ENCODE measurements at places on chromosomes 16 and 17. TPM values are rescaled to one million over a fixed set of nuclear protein-coding genes. Genes with fewer than 3 reads are reported as not detected.
A peak's percentile ranks its signal among the peaks of the same experiment; 100 is the strongest.

- no peaks in the 10 kb centered on the region for H3K27me3 ChIP-seq
- H3K4me3 ChIP-seq: no peak overlapping the region
- peaks cover 21% of the 10 kb centered on the region for H3K36me3 ChIP-seq
Measured at GRCh38 chr16:57204675-57205074, 18.5 kb downstream of the RSPRY1 start.

DNA sequence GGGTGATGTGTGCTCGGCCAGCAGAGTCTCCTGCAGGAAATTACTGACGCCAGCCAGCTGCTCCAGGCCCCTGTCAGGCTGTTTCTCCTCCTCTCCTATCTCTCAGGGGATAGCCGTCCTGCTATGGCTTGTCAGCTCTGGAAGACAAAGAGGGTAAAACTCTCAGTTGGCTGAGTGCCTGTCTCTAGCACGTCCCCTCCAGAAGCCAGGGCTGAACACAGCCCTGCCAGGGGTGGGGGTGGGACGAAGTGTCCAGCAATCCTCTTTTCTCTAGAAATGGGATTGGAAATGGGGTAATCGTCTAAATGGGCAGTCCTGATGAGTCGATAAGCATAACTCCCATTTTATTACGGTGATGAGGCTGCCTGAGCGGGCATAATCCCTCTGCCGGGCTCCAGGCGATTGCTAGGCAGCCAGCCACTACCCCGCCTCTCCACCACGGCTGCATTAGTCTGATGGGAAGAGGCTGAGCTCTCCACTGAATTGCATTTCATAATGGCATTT is 89.1 kb upstream of the GNAO1 start:
- H3K27me3 ChIP-seq: 0 out of 2 replicates have a peak, but pooled peaks cover 4% of the 10 kb centered on the region
- no peak overlapping the region for H3K4me3 ChIP-seq
- H3K27ac ChIP-seq: no peak overlapping the region
- H3K4me1 ChIP-seq: no peaks in the 10 kb centered on the region

- no peak overlapping the region for H3K27ac ChIP-seq
- H3K36me3 ChIP-seq: no peaks in the 10 kb centered on the region
- H3K4me3 ChIP-seq: no peak overlapping the region
- 0 out of 2 replicates have a peak, but pooled peaks cover 3% of the 10 kb centered on the region for H3K27me3 ChIP-seq
- DNase-seq: peak; percentile 42
- no peaks in the 10 kb centered on the region for H3K4me1 ChIP-seq
Measured at GRCh38 chr16:72066747-72067146, 3.7 kb downstream of the HPR start.

GRCh38 chr16:10663146-10663545 is 31.6 kb downstream of the TEKT5 start:
- no peaks in the 10 kb centered on the region for H3K27me3 ChIP-seq
- H3K27ac ChIP-seq: no peak overlapping the region
- H3K36me3 ChIP-seq: no peaks in the 10 kb centered on the region
- no peak overlapping the region for H3K4me3 ChIP-seq

GRCh38 chr17:80921741-80922579 is 69.7 kb upstream of the CHMP6 start:
- no peaks in the 10 kb centered on the region for H3K4me1 ChIP-seq
- H3K27me3 ChIP-seq: no peaks in the 10 kb centered on the region
- H3K36me3 ChIP-seq: no peaks in the 10 kb centered on the region
- no peak for DNase-seq

DNA sequence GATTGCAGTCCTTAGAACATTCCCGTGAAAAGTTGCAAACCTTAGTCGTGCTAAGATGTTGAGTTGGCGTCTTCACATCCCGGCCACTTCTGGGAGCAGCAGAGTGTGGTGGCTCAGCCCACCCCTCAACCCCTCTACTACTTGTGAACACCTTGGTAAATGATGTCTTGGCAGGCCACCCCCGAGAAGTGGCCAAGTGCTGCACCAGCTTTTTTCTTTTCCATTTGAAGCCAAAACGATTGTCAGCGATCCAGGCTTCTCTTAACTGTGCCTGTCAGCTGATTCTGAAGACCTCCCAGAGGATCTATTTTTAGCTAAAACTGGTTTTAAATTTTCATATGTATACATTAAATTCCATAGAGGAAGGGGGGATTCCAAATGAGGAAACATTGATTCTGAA is 247.5 kb downstream of the CDH13 start:
- no peaks in the 10 kb centered on the region for H3K27me3 ChIP-seq
- no peak for DNase-seq
- no peaks in the 10 kb centered on the region for H3K36me3 ChIP-seq
- no peak overlapping the region for H3K4me3 ChIP-seq
- no peak overlapping the region for H3K27ac ChIP-seq

- H3K27ac ChIP-seq: no peak overlapping the region
- H3K4me1 ChIP-seq: no peaks in the 10 kb centered on the region
- no peaks in the 10 kb centered on the region for H3K27me3 ChIP-seq
- H3K36me3 ChIP-seq: no peaks in the 10 kb centered on the region
- DNase-seq: no peak
- no peak overlapping the region for H3K4me3 ChIP-seq
Measured at GRCh38 chr16:72042157-72042660, 12.1 kb upstream of the HP start.

GRCh38 chr16:379183-379960 is 2.4 kb downstream of the PGAP6 start:
- H3K36me3 ChIP-seq: no peaks in the 10 kb centered on the region
- no peaks in the 10 kb centered on the region for H3K27me3 ChIP-seq
- peaks cover 14% of the 10 kb centered on the region for H3K4me1 ChIP-seq
- no peak overlapping the region for H3K4me3 ChIP-seq
- no peak overlapping the region for H3K27ac ChIP-seq
- no peak for DNase-seq

DNA sequence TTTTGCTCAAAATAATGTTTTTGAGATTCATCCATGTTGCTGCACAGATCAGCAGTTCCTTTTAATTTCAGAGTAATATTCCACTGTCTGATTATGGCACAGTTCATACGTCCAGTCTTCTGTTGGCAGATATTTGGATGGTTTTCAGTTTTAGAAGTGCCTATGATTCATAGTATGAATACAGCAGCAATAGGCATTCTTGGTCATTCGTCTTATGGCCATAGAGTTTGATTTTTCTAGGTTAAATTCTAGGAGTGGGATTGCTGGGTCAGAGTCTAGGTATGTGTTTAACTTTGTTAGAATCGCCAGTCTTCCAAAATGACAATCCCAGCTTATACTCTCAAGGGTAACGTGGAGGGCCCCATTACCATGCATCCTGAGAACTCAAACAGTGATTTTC is 11.5 kb upstream of the IL34 start:
- H3K27me3 ChIP-seq: no peaks in the 10 kb centered on the region
- peaks cover 8% of the 10 kb centered on the region for H3K4me1 ChIP-seq
- H3K4me3 ChIP-seq: no peak overlapping the region

DNA sequence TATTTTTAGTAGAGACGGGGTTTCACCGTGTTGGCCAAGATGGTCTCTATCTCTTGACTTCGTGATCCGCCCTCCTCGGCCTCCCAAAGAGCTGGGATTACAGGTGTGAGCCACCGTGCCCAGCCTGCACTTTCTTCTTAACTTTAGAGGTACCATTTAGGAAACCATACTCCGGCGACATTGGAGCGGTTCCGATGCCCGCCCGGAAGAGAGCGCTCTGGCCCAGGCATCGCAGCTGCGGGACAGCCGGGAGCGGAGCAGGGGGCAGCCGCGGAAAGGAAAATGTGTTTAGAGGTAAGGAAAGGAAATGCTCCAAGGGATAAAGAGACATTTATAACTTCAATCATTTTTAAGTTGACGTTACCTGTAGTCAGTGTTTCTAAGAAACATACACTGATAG is 6.0 kb upstream of the HS3ST3B1 start:
- H3K4me3 ChIP-seq: no peak overlapping the region
- peaks cover 75% of the 10 kb centered on the region for H3K27me3 ChIP-seq
- H3K4me1 ChIP-seq: peaks cover 9% of the 10 kb centered on the region
- H3K27ac ChIP-seq: no peak overlapping the region

GRCh38 chr17:75774991-75775668 is 9.5 kb upstream of the UNK start:
- no peaks in the 10 kb centered on the region for H3K27me3 ChIP-seq
- no peak overlapping the region for H3K27ac ChIP-seq
- DNase-seq: peak; percentile 72
- H3K36me3 ChIP-seq: peaks cover 30% of the 10 kb centered on the region
- H3K4me3 ChIP-seq: no peak overlapping the region

- H3K4me1 ChIP-seq: no peaks in the 10 kb centered on the region
- H3K27ac ChIP-seq: no peak overlapping the region
- no peaks in the 10 kb centered on the region for H3K27me3 ChIP-seq
- no peak overlapping the region for H3K4me3 ChIP-seq
- no peak for DNase-seq
- H3K36me3 ChIP-seq: no peaks in the 10 kb centered on the region
Measured at GRCh38 chr17:7781429-7781828, 52.6 kb upstream of the KDM6B start.

- DNase-seq: no peak
- H3K27ac ChIP-seq: no peak overlapping the region
- H3K27me3 ChIP-seq: no peaks in the 10 kb centered on the region
- H3K4me1 ChIP-seq: no peaks in the 10 kb centered on the region
Measured at GRCh38 chr16:51407199-51407598, 256.1 kb upstream of the SALL1 start.

- no peaks in the 10 kb centered on the region for H3K27me3 ChIP-seq
- no peaks in the 10 kb centered on the region for H3K36me3 ChIP-seq
- no peaks in the 10 kb centered on the region for H3K4me1 ChIP-seq
- no peak overlapping the region for H3K27ac ChIP-seq
- no peak overlapping the region for H3K4me3 ChIP-seq
Measured at GRCh38 chr16:66370786-66371684, 4.5 kb downstream of the CDH5 start.

DNA sequence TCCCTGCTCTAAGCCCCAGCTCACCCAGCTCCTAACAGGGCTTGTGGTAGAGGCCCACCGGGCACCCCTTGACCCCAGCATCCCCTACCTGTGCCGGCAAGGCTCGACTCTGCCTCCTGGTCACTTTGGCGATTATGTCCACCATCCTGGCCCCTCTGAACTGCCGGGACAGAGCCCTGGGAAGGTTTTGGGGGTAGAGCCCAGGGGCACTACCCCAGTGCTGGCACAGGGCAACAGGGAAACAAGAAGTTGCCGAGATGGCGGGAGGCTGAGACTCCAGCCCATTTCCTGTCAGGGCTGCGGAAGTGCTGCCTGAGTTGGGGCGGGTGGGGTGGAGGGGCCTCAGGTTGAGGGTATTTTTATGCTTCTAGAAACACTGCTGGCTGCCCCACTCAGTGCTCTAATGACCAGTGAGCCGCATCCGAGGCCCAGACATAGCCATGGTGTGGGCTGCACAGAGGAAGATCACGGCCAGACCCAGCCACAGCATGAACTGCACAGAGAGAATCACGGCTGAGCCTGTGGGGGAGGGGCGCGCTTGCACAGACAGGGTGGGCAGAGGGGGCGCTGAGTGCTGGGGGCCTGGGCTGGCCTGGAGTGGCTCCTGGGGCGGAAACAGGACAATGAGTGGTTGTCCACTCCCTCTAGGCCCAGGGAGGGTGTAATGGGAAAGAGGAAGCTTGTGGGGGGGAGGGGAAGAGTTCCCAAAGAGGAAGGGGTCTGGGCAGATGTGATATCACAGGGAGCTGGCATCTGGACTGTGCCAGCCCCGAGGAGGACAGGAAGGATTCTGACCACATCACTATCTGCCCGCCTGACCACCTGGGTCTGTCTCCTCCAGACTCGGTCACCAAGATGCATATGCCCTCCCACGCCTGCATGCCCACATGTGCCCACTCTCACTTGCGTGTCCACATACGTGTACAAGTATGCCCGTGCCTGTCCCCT is 22.3 kb downstream of the ARHGAP27 start:
- no peaks in the 10 kb centered on the region for H3K4me1 ChIP-seq
- H3K27me3 ChIP-seq: no peaks in the 10 kb centered on the region
- H3K27ac ChIP-seq: no peak overlapping the region
- DNase-seq: no peak
- no peak overlapping the region for H3K4me3 ChIP-seq

GRCh38 chr16:27748868-27749546 is 199.1 kb downstream of the KATNIP start:
- no peak overlapping the region for H3K4me3 ChIP-seq
- peak; percentile 65 for DNase-seq
- no peak overlapping the region for H3K27ac ChIP-seq
- H3K27me3 ChIP-seq: no peaks in the 10 kb centered on the region
- no peaks in the 10 kb centered on the region for H3K36me3 ChIP-seq
- peaks cover 10% of the 10 kb centered on the region for H3K4me1 ChIP-seq

GRCh38 chr16:56460101-56460500 is 8.7 kb downstream of the OGFOD1 start:
- H3K27me3 ChIP-seq: no peaks in the 10 kb centered on the region
- no peak overlapping the region for H3K4me3 ChIP-seq
- H3K4me1 ChIP-seq: no peaks in the 10 kb centered on the region
- DNase-seq: no peak
- no peak overlapping the region for H3K27ac ChIP-seq

GRCh38 chr16:30065943-30066760 is 592 bp downstream of the ALDOA start:
- peak overlapping the region; percentile 99 for H3K4me3 ChIP-seq
- H3K4me1 ChIP-seq: peaks cover 30% of the 10 kb centered on the region

DNA sequence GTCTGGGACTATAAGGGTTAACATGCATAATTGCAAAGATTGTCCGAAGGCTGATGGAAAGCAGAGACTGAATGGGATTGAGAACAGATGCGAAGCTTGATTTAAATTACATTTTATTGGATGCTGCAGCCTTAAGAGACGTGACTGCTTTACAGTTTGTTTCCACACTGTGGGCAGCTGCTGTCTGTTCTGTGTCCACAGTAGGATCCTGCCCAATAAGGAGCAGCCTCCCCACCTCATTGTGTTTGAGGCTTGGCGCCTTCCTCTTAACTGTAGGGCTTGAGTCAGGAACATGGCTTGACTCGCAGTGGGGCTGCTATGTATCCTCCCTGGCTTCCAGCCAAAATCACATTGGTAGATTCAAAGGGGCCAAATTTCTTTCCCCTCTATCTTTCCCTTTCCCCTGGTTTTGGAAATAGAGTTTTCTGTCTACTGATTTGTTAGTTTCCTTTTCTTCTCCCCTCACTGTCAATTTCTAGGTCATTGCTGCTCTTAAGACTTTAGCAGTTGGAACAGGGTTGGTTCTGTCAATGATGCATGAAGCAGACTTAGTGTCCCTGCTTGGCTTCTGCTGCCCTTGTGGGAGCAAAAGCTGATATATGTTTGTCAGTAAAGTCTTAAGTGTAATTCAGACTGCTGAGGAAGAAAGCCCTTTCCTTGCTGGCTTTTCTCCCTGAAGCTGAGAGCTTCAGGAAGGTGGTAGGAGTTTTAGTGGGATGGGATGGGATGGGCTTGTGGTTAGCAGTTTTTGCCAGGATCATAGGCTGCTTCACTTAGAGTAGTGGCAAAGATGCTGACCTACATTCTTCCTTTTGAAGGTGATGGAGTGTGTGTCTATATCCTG is 5.0 kb upstream of the RARA start:
- no peak for DNase-seq
- H3K27me3 ChIP-seq: no peaks in the 10 kb centered on the region
- peaks cover 37% of the 10 kb centered on the region for H3K36me3 ChIP-seq
- no peak overlapping the region for H3K4me3 ChIP-seq

The CCL16 gene
- not detected for total RNA-seq

The ANKFN1 gene
- not detected for total RNA-seq

The UTP4 gene
- total RNA-seq: 26.4 TPM

The TEX14 gene
- 0.29 TPM for total RNA-seq

The HSD11B2 gene
- 2.4 TPM for total RNA-seq

The CIBAR2 gene
- total RNA-seq: not detected

The NOS2 gene
- not detected for total RNA-seq

The CIITA gene
- total RNA-seq: not detected

The MOSMO gene
- 11.8 TPM for total RNA-seq

The VAC14 gene
- total RNA-seq: 65.5 TPM

The P2RX1 gene
- total RNA-seq: not detected

The PDP2 gene
- 12.7 TPM for total RNA-seq

The CYB5D1 gene
- total RNA-seq: 16.7 TPM
